ENCODE measurements at places on chromosomes 2 and 18.
A peak's percentile ranks its signal among the peaks of the same experiment; 100 is the strongest.

DNA sequence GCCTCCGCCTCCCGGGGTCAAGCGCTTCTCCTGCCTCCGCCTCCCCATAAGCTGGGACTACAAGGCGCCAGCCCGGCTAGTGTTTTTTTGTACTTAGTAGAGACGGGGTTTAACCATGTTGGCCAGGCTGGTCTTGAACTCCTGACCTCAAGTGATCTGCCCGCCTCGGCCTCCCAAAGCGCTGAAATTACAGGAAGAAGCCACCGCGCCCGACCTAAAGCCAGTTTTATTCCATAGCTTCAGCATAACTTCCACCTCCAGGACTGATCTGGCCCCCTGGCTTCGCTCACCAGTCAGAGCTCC, 783 bp upstream of the TXNL4A start:
- DNase-seq, result no peak

- DNase-seq, result no peak
Measured at GRCh38 chr2:155965415-155966063, 367.0 kb downstream of the NR4A2 start.

DNA sequence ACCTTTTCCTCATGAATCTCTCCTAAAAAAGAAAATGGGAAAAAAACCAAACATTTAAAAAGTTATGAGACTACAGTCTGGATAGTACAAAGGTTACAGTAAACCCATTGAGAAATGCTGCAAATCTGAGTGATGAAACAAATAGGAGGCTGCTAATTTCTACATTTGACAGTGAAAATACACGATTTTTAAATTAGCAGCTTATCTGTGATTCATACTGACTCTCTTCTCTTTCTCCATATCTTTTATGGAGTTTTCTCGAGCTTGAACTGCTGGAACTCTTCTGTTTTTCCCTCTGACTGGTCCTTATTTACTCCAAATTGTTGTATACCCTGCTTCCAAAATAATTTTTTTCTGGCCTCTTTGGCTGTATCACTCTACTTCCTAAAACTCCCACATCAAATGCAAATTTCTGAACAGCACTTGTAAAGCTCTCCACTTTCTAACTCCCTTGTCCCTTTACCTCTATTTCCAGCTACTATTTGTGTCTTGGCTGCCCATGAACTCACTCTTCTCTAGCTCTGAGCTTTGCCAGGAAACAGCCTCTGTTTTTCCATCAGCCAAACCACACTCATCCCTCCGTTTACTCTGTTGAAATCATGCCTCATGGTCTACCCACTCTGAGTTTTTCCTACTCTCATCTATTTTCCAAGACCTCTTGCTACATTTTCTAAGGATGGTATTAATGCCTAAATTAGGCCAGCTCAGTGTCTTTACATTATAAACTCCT, 73.7 kb downstream of the RBMS1 start:
- no peak for DNase-seq

DNA sequence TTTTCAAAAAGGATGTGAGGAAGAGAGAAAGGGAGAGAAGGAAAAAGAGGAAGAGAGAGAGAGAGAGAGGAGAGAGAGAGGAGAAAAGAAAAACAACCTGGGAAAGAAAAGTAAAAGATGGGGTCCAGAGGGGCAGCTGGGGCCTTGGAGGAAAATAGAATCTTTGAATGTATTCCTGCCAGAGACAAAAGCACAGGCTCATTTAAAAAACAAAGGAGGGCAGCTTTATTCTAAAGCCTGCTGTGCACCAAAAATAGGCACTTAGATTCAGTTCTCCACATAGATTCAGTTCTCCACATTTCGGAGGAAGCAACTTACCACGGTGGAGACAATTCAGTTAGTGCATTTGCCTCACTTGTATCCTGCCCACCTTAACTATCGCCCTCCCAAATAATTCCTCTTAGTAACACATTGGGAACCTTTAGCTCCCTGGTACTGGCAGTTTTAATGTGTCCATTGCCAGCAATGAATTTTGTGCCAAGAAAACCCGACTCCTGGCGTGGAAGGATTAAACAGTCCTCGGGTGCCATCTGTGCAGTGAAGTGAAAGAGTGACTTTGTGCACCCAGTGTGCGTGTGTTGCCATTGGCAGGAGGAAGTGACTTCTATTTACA, 71.3 kb downstream of the DPP4 start:
- DNase-seq, result peak; percentile 29

DNA sequence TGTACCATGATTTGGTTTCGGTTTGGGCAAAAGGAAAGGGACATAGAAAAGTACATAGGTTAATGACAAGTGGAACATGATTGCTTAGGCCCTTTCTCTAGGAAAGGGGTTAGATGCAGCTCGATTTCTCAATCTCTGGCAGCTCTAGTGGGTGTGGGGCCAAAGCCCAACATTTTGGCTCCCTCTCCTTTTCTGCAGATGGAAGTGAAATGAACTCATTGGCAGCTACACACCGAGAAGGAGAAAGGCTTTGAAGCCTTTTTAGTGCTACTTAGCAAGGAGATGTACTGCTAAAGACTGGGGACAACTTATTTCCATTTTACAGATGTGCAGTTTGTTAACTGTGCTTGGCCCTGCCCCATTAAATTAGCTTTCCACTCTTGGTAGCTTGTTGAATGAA, 93.8 kb downstream of the LYPD6B start:
- no peak for DNase-seq

- peak; percentile 79 for DNase-seq
Measured at GRCh38 chr2:30447149-30448045, at the start of gene LCLAT1. Gene LCLAT1 (plus strand): TSS chr2:30447246. CDS start chr2:30525591, 78,345 bp downstream.

DNA sequence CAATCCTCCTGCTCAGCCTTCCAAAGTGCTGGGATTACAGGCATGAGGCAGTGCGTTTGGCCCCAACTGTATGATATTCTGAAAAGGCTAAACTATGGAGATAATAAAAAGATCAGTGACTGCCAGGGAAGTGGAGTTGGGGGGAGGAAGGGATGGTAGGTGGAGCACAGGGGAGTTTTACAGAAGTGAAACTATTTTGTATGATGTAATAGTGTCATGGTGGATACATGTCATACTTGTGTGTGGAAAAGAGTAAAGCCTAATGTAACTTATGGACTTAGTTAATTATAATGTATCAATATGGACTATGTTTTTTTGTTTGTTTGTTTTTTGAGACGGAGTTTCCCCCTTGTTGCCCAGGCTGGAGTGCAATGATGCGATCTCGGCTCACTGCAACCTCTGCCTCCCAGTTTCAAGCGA, 2.9 kb upstream of the GGCX start:
- DNase-seq, result no peak

GRCh38 chr18:29378651-29379136, 1201.8 kb upstream of the CDH2 start:
- no peak for DNase-seq

DNA sequence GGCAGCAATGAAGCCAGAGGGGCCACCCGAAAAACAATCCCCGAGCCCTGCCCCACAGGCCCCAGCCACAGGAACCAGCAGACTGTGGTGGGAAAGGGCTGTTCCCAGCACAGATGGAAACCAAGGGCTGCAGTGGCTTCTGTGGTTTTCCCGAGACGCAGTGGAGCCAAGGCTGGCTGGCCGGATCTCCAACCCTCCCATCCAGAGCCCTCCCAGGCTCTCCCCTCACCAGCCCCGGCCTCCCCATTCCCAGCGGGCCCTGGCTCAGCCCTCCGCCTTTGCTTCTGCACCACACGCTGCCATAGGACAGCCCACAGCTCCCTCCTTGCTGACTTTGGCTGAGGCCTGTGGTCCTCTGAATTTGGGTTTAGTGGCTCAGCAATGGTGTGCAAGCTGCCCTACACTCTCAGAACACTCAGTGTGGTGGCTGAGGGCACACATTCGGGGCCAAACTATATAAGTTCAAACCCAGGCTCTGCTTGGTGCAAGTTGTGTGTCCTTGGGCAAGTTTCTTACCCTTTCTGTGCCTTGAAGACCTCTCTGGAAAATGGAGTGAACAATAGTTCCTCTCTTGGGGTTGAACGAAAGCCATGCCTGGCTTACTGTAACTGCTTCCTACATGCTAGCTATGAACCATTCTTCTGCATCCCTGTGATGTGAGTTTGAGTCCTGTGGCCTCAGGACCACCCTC, 200.1 kb downstream of the SMAD7 start:
- no peak for DNase-seq

DNA sequence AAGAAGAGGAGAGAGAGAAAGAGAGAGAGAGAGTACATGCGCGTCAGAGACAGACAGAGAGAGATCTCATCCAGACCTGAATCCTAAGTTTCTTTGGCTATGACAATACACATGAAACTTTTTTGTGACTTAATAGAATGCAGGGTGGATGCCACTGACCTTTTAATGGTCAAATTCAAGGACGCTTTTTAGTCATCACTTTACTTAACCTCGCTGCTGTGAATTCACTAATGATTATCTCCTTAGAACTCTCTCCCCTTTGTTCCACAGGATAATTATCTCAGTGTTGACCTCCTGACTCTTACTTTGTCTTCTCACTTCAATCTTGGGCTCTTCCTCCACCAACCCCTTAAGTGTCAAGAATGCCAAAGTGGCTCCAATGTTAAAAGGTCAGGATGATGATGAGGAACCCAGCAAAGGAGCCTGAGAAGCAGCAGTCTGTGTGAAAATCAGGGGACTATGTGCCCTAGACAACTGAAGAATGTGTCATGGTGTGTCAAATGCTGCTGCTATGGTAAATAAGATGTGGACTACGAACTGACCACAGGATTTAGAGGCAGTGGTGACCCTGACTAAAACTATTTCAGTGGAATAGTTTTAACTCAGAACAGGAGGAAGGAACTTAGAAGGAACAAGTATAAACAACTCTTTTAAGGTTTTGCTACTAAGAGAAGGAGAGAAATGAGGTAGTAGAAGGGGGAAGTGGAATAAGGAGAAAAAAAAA, 382.1 kb downstream of the ZEB2 start:
- no peak for DNase-seq

- DNase-seq, result no peak
Measured at GRCh38 chr18:58513615-58514335, 115.1 kb downstream of the ALPK2 start.

- DNase-seq, result peak; percentile 56
Measured at GRCh38 chr2:35410431-35411061, 945.0 kb upstream of the CRIM1 start.

GRCh38 chr2:152254976-152255375, 79.4 kb upstream of the STAM2 start:
- no peak for DNase-seq

GRCh38 chr2:237072067-237072931, 13.4 kb upstream of the COPS8 start:
- DNase-seq, result peak; percentile 59

Data from putamen (tissue), 1 donor.